ENCODE measurements at places on chromosomes 4 and X. TPM values are rescaled to one million over a fixed set of nuclear protein-coding genes. Genes with fewer than 3 reads are reported as not detected.

Gene LAMTOR3
- 68.4 TPM for total RNA-seq

Gene HEPH
- total RNA-seq: 48.4 TPM

Gene FAM47E
- 4.0 TPM for total RNA-seq

Gene APBB2
- 67.8 TPM for total RNA-seq

Gene ZIC3
- total RNA-seq: not detected

Gene KLKB1
- 1.5 TPM for total RNA-seq

Gene CLDN34
- total RNA-seq: 0.32 TPM

GRCh38 chr4:77619408-77619807, 13.8 kb downstream of the CXCL13 start:
- no peak for DNase-seq

GRCh38 chrX:57044245-57044644, 48.9 kb upstream of the SPIN3 start:
- DNase-seq: no peak

GRCh38 chrX:1587161-1587560, 4.2 kb upstream of the AKAP17A start:
- no peak for DNase-seq

DNA sequence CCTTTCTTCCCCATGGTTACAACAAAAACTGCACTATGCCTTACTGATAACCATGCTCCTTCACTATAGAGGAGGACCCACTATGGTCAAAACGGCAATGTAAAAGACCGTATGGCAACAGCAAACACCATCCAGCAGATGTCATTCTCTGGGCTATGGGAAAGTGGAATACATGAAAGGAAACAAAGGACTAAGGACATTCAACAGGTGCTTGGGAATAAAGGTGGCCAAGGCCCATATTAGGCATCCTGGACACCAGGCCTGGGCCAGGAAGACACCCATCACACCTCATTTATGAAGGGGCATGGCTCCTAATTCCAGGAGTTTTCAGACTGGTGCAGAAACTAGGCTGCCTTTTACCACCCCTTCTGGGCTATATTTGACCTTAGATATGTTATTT, 268.4 kb downstream of the PPP3CA start:
- DNase-seq: no peak

DNA sequence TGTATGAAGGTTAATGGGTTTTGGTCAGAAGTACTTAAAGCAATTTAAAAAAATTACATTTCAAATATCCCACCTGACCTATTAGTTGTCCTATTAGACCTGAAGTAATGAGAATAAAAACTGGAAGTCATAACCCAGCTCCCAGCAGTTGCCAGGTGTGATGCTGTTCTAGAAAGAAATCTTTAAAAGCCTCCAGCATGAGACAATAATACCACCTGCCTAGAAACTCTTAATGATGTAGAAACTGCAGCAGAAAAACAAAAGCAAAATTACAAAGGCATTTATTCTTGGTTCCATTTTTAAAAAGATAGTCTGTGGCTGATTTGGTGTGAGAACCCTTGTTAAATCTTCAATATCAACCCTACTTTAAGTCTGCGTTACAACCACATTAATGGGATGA, 1137.7 kb upstream of the TENM3 start:
- no peak for DNase-seq

DNA sequence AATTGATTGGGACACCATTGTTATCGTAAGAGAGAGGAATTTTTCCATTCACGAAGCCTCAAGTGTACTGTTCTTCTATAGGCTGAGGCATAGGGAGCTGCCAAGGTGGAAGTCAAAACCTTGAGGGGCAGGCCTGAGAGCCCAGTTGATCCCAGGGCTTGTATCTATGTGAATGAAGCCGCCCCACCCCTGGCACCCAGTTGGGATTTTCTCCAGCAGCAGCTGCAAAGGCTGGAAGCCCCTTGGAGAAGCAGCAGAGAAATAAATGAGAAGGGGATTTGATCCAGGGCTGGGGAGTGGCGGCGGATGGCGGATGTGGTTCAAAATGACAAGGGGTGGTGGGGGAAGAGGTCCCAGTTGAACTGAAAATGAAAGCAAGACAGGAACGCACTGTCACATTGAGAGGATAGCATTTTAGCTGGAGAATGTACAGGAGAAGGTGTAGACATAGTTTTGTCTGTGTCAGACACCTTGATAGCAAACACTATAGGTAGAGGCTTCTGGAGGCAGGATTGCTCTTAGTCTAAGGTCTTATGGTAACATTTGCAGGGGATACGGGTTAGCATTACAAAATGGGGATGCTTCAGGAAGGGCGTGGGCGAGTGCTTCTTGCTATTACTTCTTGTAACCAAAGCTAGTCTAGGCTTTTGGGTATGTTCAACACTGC, 32.6 kb downstream of the DOCK11 start:
- no peak for DNase-seq

DNA sequence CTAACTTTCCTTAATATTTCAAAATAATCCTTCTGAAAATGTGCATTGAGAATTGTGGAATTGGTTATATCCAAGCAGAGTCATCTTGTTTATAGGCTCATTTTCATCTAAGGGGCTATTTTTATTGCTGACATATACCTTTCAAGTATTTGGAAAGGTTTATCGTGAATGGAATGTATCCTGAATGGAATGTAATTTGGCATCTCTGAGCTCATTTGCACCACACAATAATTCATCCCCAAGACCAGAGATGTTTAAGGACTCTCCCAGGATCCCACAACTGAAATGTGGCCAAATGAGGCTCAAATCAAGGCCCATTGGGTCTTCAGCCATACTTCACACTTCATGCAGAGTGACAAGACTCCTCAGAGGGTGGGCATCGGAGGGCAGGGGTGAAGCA, 7.5 kb upstream of the SETD7 start:
- DNase-seq: no peak

DNA sequence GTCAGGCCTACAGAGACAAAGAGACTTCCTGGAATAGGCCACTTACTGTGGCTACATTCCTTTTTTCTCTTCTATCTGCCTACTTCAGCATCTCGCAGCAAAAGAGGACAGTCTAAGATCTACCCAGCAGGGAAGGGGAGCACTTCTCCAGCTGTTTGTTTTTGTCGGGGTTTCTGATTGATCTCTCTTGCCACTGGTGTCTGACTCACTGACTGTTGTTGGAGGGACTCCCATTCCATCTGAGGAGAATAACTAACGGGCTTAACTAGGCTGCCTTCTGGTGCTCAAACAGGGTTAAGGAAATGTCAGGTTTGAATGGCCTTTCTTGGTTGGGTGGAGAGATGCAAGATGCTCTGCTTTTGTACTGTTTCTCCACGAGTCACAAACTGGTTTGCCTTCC, 100.2 kb upstream of the TMEM164 start:
- no peak for DNase-seq

DNA sequence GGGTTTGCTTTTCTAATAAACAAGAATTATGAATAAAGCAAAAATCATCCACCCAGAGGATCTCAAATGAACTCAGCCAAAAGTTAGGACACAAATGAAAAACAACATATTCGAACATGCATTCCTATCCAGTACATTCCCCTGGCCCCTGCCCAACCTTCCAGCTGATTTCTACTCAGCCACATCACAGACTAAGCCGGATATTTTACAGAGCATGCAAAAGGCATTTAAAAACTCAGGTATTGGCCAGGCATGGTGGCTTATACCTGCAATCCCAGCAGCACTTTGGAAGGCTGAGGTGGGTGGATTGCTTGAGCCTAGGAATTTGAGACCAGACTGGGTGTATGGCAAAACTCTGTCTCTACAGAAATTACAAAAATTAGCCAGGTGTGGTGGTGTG, 54.6 kb downstream of the RELL1 start:
- no peak for DNase-seq

- DNase-seq: no peak
Observed at GRCh38 chr4:77418333-77418732, 187.3 kb upstream of the CXCL13 start.

DNA sequence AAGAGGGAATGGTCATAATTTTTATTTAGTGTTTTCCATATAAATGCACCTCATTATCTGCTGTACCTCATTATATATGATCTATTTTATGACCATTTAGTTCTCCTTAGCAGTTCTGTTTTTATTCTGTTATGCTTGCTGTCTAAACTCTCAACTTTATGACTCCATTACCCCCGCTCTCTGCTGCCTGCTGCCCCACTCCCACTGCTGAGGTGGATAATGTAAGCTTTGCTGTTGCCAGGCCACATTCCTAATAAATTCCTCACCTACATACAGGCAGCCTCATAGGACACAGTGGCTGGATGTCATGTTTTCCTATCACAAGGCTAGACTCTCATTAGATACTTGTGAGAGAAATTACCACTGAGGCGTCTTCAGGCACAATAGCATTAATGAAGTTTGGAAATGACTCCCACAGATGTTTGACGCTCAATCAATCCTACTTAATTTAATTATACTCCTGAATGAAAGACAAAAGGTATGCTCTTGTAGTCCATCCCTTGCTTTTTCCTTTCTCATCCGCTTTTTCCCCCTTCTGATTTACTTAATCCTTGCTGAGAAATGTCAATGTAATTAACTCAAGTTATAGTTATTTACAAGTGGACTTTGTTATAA, 497.5 kb upstream of the IGFBP7 start:
- peak; percentile 36 for DNase-seq

GRCh38 chr4:128332081-128332480, 44.5 kb upstream of the PGRMC2 start:
- no peak for DNase-seq

- DNase-seq: no peak
Observed at GRCh38 chr4:117814277-117815246, 219.7 kb upstream of the NDST3 start.

- DNase-seq: no peak
Observed at GRCh38 chr4:113467581-113467980, 294.0 kb downstream of the CAMK2D start.

GRCh38 chrX:57270980-57271379, 15.5 kb upstream of the FAAH2 start:
- DNase-seq: no peak

DNA sequence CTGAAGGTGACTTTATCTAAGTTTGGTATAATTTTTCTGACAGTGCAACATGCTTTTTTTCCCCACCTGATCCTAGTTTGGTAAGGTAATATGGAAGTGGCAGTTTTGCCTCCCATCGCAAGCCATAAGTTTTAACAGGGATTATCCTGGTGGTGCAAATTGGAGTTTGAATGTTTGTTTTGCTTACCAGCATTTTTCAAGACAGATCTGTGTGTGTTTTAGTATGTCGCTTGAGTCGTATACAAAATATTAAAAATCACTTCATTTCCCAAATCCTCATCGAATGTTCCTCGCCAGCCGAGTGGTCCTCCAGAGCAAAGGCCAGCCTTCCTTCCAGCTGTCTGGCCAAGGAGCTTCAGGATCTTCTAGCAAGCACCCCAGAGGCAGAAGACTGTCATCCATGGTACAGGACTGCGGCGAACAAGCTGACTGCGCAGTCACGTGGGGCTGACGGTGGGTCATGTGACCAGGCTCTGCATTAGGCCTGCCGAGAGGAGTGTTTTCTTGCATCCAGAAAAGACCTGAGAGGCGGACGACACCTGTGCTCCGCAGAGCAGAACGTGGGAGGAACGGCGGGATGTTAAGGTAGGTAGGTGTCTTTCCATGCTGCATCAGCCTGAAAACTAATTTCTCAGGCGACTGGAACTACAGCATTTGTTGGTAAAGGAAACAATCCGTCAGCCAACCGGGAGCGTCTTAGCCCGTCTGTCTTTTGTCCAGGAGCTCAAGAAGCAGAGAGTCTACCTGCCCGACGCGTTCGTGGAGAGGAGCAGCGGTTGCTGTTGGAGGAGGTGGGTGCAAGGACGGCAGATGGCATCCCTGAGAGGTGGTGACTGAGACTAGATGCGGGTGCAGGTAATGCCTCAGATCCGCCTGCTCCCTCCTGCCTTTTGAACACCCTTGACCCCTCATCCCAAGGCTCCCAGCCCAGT, at the start of gene GPRASP3:
Gene GPRASP3 (plus strand): TSS at position 507 of the 932 bp plus-strand sequence. CDS start 28,253 bp downstream, outside the sequence.
- DNase-seq: no peak

- DNase-seq: no peak
Observed at GRCh38 chr4:109560687-109561461, 828 bp downstream of the MCUB start.

GRCh38 chr4:53929955-53930798, 134.2 kb downstream of the CHIC2 start:
- DNase-seq: peak; percentile 69

DNA sequence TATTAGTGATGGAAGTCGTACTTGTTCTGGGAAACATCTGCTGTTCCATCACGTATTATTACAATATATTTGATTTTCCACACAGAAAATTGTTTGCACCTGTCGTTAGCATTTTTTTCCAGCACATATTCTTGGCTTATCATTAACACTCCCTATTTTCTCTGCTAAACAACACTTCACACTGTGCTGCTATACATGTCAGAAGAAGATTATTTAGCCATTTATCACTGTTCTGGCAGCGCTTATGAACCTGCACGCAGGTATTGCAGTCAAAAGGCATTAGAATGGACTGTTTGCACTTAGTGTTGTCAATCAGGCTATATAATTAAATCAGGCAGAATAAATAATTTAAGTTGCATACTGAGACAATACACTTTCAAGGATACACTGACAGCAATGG, 218.6 kb downstream of the CHM start:
- DNase-seq: no peak

GRCh38 chr4:24488399-24489164, 95.8 kb downstream of the DHX15 start:
- no peak for DNase-seq

- no peak for DNase-seq
Observed at GRCh38 chr4:156718226-156718625, 253.4 kb downstream of the PDGFC start.

All from urinary bladder (tissue), 4 donors.